Stimulated activated CD8-positive, alpha-beta memory T cell treated with anti-CD3 and anti-CD28 coated beads, Interleukin-2, amount 100 ng/mL, for 1 hour (primary cell): ENCODE measurements at places on chromosomes 6 and 20.

DNA sequence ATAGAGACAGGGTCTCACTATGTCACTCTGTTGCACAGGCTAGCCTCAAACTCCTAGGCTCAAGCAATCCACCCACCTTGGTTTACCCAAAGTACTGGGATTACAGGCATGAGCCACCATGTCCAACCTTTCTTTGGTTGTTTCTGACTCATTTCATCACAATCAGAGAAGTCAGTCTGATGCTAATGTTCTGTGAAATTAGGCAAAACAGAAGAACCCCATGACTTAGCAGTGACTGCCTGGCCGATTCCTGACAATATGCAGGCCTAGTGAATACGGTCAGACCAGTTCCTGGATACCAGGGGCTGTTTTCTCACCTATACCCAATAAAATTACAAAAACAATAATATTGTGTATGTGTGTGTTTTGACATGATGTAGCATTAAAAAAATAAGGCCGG, 58.8 kb upstream of the BTN3A2 start:
- no peak for DNase-seq

- DNase-seq: no peak
These were observed 571 bp downstream of the CSNK2B start for GRCh38 chr6:31666337-31666965.

GRCh38 chr6:169689287-169689686, 12.5 kb downstream of the WDR27 start:
- DNase-seq: no peak

GRCh38 chr6:20188630-20189075, 23.6 kb downstream of the MBOAT1 start:
- DNase-seq: no peak

DNA sequence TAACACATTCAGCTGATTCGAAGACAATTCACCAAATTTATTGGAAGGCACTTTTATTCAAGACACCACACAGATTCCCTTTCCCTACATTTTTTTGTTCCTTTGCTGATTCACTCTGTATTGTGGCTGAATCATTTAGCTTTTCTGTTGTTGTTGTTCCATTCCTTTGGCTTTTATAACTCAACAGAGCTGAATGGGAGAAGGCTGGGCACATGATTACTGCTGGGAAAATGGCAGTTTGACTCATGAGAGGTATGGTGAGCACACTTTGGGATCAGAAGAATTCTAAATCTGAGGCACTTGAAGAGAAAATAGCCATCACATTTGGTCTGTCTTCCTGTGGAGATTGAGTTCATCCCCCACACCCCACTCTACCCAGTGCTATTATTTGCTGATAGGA, 15.7 kb upstream of the SAYSD1 start:
- no peak for DNase-seq

DNA sequence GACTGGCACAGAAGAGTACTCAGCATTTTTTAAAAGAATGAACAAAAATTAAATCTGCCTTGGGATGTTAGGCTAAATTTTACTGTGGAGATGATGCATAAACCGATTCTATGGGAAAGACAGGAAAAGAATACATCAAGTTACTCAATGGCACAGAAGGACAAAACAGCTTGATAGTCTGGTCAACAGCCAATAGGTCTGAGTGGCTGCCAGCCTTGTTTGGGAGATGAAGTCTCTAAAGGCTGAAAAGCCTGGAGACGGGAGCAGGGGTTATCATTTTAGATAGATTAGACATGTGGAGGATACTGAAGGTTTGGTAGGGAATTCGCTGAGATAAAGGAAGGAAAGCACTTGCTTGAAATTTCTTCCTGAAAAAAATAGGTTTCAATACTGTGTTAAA, 56.3 kb upstream of the LAMA2 start:
- DNase-seq: no peak

- no peak for DNase-seq
These were observed 154.0 kb downstream of the LAMP5 start for GRCh38 chr20:9668381-9668780.

DNA sequence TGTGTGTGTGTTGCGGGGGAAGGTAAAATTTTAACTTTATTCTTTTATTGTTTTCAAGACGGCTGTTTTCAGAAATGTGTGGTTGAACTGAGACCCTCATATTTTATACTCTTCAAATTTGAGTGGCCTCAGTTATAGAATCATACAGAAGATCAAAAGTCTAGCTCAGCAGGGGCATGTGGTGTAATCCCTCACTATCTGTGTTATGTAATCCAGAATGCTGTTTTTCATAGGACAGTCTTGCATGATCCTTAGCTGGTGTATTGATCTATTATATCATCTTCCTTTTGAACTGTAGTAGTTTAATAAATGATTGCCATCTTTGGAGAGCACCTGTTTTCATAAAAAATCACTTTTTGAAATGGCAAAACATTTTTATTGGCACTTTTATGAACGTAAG, 1.4 kb downstream of the PLCB4 start:
- DNase-seq: no peak

DNA sequence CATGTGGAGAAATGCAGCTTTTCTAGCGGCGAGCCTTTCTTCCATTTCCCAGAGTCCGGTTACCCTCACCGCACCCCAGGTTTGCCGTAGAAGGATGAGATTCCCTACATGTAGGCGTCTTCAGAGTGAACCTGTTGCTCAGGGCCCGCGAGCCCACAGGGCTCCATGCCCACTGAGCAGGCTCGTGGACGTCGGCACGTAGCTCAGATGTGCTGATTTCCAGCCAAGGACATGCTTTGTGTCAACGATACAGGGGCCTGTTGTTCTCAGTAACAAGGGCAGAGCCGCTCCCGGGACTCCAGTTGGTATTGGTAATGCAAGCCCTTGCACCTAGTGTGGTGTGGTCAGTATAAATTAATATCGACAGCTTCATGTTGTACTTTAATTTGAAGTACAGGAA, 159.6 kb downstream of the MTHFD1L start:
- DNase-seq: no peak
